ENCODE measurements at places on chromosomes 11 and 22.

GRCh38 chr11:99565333-99565732 lies 544.6 kb downstream of the CNTN5 start:
- DNase-seq, result no peak

- DNase-seq, result no peak
Observed at GRCh38 chr11:14378171-14378570, 19.2 kb upstream of the RRAS2 start.

GRCh38 chr22:46727813-46728364 lies 10.2 kb downstream of the CERK start:
- no peak for DNase-seq

DNA sequence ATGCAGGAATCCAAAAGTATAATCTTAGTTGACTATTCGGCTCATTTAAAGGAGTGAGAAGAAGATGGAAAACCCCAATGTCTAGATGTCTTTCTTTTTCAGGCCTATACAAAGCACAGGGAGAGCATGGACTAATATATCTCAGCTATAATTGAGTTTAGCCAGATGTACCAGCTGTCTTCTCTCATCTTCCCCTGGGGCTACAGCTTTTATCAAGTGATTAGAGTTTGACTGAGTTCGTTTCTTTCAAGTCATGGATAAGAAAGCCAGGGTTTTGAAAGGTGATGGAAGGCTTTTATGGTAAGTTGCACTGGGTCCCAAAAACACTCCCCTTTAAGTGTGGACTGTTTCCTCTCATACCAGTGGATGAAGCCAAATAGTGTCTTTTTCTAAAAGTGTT lies 1172.8 kb upstream of the TENM4 start:
- no peak for DNase-seq

DNA sequence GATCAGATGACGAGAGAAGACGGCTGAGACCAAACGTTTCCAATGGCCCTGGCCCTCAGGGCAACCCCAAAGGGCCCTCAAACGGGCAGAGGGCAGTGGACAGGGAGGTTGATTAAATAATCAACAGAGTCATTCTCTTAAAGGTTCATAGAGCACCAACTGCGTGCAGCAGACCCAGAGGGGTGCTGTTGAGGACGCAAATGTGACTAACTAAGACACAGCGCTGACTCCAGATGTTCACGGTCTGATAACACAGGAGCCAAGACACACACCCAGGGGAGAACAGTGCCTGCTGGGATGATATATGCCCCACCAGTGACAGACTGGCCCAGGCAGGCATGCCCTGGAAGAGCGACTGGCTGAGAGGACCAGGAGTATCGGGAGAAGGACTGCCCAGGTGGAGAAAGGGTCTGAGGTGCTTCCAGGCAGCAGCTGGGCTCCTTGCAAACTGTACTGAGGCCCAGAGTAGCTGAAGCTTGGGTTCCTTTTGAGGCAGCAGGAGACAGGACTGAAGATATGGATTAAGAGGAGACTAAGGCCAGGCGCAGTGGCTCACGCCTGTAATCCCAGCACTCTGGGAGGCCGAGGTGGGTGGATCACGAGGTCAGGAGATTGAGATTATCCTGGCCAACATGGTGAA lies 7.7 kb downstream of the VWCE start:
- peak; percentile 43 for DNase-seq

DNA sequence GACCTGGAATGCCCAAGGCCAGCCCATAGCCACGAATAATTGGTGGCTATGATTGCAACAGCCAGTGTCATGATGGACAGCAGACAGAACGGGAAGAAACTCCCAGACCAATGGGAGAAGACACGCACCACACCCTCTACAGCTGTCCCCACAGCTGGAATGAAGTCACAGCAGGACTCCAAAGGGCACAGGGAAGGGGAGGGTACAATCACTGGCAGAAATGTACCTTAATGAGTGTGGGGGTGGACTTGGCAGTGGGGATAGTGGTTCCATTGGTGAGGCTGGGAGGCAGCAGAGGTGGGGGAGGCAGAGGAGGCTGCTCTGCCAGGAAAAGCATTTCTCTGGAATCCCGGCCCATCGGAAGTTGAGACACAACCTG lies 52.9 kb downstream of the SGSM3 start:
- no peak for DNase-seq

- DNase-seq, result no peak
Observed at GRCh38 chr22:33853200-33854097, 66.8 kb downstream of the LARGE1 start.

DNA sequence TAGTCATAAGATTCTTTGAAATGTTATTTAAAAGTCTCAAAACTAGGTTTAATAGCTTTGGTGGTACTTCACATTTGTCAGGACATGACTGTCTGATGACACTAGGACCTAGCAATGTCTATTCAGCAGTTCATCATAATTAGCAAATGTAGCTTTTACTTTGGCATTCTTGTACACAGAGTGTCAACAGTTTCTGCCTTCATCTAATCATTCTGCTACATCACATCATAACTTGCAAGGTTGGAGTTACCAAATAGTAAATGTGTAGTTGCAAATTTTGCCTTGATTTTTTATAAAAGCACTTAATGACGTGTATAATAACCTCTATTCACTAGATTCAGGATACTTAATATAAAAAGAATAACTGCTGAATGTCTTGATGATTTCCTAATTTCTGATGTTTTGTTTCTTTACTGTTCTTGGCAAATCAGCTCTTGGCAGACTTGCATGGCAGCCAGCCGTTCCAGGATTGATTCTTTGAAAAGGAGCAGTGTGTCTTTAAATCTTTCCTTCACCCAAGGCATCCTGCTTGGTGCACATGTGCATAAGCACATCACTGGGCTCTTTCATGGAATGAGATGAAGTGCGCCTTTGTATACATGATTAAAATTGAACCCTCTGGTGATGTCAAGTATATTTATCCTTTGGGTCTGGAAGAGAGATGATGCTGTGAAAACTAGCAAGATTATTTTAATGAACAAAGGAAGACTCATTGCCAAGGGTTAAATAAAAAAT lies 12.2 kb downstream of the FBXO7 start:
- DNase-seq, result no peak

- DNase-seq, result no peak
Observed at GRCh38 chr11:110093407-110094297, 460 bp downstream of the ZC3H12C start.

DNA sequence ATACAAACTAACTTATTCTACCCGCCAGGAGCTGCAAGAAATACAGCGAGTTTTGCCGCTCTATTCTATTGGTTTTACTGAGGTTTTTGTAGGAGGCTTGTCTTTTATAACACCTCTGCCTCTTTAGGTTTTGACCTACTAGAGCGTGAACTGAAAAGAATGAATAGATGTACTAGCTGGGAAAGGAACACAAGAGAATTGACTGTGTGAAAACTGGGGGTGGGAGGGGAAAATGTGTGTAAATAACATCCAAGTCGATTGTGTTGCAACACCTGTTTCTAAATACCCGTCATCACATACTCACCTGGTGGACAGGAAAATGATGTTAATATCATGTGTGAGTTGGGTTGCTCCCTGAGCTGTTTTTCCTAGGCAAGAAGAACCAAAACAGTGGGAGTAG lies 12.9 kb upstream of the JHY start:
- DNase-seq, result no peak

GRCh38 chr22:43441216-43441615 lies 29.4 kb downstream of the MPPED1 start:
- no peak for DNase-seq

- no peak for DNase-seq
Observed at GRCh38 chr11:44300844-44301563, 8.9 kb downstream of the ALX4 start.

- no peak for DNase-seq
Observed at GRCh38 chr11:113245216-113245615, 69.2 kb upstream of the TTC12 start.

DNA sequence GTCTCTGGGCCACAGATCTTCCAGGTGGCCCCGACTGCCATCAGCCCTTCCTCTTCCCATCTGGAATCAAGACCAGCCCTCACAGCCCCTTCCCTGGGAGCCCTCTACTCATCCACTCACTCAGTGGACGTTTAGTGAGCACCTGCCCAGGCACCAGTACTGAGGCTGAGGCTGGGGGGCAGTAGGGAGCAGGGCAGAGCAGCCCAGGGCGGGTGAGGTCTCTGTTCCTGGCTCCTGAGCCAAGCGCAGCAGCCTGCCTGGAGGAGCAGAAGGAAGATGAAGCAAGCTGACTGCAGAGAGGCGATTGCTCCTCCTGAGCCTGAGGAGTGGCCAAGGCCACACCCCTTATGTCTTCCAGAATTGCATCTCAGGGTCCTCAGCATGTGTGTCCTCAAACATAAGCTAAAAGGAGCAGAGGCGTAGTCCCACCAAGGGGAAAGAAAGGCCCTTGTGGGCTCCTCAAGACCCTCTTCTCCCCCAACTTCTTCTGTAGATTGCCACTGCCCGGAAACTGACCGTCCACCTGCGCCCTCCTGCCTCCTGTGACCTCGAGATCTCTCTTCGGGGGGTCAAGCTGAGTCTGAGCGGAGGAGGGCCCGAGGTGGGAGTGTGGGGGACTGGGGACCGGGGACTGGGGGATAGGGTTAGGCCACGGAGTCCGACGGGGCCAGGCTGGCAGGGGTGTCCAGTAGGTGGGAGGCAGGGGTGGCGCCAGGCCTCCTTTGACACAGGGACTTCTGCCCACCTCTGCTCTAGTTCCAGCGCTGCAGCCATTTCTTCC lies 5.8 kb downstream of the MAPK8IP2 start:
- no peak for DNase-seq

DNA sequence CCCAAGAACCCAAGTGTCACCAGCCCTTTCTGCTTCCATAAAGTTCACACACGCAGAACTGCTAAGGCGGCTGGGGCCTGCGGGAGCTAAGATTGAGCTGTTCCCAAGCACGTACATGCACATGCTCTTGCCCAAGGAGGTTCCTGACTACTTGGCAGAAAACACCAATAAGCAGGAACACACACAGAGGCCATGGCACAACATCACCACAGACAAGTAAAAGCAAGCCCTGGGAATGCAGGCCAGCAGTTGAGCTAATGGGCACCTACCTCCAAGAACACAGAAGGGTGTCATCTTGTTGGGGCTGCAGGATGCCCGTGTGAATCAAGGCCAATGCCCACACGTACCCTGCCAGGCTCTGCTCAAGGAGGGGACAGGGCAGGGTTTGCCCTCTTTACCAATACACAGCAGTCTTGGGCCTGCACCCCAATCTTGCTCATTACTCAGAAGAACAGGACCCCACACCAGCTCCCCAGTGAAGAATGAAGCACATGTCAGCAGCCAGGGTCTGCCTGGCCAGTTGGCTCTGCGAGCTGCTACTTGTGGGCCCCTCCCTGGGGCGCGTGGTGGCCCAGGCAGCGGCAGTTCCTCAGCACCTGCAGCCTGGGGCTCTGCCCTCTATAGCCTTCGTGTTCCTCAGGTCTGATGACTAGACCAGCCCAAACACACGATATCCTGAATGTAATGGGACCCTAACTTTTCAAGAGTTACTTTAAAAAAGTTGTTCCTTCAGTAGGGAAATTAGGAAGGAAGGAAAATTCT lies 32.3 kb upstream of the CYP2D6 start:
- no peak for DNase-seq

- DNase-seq, result no peak
Observed at GRCh38 chr11:116918925-116919655, 81.7 kb upstream of the APOA1 start.

- DNase-seq, result no peak
Observed at GRCh38 chr11:69189059-69189458, 33.3 kb downstream of the SMIM38 start.

DNA sequence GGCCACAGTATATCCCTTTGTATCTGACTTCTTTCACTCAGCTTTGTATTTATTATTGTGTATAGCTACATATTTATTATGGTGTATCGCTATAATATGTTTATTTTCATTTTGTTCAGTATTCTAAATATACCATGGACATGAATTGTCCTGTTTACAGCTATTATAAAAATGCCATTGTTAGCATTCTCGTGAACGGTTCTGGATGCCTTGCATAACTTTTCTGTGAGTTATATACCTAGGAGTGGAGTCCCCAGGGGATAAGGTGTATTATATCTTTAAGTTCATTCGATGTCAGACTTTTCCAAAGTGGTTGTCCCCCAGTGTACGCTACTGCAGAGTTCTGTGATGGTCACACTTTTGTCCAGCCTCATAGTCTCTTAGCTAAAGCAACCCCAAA lies 301.7 kb downstream of the TMEM135 start:
- DNase-seq, result no peak

DNA sequence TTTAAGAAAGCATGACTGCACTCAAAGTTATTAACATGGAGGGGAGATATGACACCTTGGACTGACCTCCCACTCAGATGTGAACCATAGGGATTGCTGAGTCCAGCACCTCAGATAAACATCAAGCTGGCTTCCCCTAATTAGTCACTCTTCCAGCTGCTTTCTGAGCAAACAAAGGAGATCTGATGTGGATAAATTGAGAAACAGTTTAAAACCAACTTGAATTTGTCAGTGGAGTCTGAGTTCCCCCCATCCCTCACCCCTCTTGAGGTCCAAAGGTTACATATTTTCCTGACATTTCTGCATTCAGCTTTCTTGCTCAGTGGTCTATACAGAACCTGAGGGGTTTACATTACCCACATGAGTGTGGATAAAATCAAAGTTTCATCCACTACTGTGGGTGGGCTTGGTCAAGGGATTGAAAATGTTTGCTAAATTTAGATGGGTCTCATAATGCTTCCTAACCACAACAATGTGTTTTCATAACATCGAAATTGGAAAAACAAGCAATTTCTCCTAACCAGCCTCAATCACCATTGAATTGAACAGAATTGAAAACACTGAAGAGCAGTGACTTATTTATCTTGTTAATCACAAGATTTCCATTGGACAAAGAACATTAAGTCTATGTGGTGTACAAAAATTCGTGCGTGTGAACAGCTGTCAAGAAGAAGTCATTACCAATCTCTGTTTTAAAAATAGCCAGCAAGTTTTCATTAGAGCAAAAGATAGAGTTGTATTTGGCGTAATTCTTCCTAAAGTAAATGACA lies 292.3 kb downstream of the METTL15 start:
- no peak for DNase-seq

GRCh38 chr22:22463855-22464540 lies 44.5 kb downstream of the ZNF280B start:
- peak; percentile 57 for DNase-seq

DNA sequence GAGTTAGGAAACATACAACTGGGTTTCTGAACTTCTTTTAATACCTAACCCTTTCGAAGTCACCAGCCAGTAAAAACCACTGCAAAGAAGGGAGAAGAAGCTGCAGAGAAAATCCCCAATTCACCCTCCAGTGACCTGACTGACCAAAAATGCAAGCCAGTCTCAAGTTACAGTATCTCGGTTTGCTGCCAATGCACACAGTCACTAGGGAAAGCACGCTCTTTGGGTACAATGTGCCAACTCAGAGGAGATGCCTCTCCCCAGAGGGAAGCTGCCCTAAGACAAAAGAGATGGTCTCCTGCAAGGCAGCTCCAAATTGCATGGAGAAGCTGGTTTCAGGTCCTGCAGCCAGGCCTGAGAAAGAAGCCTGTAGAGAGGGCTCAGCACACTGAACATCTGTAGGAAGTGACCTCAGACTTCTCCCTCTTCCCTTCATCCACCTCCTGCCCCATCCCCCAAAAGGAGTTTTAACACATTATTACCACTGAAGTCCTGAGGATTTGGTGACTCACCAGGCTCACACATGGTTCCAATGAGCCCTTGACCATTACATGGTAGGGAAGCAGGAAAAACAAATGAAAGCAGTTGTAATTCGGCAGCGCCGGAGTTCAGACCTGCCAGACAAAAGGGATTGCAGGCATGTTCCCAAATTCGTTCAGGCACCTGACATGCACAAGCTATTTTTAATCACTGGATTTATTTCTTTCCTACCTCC lies 90.1 kb downstream of the ETS1 start:
- no peak for DNase-seq

Measured in CMK (cell line).